ENCODE measurements at places on chromosomes 12 and 14.

GRCh38 chr12:104232609-104233280 is 17.2 kb downstream of the TXNRD1 start:
- DNase-seq, result no peak

- DNase-seq, result peak; percentile 73
These were observed 117.4 kb downstream of the DAD1 start for GRCh38 chr14:22471545-22472121.

GRCh38 chr12:109541413-109541726 is 31.9 kb downstream of the MMAB start:
- DNase-seq, result no peak

GRCh38 chr12:28034271-28034670 is 61.7 kb upstream of the PTHLH start:
- no peak for DNase-seq

DNA sequence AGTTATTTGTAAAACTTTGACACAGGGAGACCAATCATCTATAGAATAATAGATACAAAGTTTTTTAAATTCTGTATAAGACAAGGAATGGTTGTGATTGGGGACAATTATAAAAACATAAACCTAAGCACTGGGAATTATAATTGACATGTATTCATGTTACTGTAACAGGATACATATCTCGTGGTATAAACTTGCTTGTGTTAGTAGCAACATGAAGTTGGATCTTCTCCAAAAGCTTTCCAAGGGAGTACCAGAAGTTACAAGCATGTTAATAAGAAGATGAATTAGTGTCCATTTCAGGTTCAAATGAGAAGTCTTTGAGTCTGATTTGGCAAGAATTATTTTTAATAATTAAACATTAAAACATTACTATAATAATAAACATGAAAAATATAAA is 42.2 kb downstream of the CDKL1 start:
- DNase-seq, result no peak

DNA sequence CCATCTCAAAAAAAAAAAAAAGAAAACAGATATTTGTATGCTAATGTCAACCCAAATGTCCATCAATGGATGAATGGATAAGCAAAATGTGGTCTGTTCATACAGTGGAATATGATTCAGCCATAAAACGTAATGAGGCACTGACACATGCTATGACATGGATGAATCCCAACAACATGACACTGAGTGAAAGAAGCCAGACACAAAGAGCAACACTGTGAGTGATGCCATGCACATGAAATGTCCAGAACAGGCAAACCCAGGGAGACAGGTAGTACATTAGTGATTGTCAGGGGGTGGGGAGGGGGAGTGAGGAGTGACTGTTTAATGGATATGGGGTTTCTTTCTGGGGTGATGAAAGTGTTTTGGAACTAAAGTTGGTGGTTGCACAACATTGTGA is 50.2 kb downstream of the ARL6IP4 start:
- DNase-seq, result no peak

- no peak for DNase-seq
These were observed 214.6 kb downstream of the PHETA1 start for GRCh38 chr12:111154147-111154834.

DNA sequence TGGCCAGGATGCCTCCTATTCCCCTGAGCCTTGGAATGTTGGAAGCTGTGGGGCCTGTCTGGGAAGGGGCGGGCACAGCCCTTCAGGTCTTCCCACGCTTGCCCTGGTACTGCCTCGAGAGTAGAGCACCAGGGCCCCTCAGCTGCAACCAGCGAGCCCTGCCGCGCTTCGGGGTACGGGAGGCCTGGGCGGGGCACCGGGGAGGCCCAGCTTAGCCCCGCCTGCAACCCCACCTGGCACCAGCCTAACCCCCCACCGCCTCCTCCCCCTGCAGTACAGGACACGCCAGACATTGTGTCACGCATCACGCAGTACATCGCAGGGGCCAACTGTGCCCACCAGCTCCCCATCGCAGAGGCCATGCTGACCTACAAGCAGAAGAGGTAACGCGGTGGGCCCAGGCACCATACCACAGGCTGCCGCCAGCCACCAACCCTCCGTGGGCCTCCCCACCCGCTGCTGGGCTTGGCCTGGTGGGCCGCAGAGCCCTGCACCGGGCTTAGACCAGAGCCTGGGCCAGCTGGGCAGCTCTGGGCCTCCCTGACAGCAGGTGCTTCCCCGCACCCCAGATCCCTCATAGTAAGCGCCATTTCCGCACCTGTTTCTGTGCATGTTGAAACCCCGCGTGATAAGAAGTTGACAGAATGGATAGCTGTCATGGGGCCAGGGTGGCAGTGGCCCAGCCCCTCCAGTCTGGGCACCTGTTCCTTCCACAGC is 13.6 kb upstream of the TEX22 start:
- DNase-seq, result no peak

DNA sequence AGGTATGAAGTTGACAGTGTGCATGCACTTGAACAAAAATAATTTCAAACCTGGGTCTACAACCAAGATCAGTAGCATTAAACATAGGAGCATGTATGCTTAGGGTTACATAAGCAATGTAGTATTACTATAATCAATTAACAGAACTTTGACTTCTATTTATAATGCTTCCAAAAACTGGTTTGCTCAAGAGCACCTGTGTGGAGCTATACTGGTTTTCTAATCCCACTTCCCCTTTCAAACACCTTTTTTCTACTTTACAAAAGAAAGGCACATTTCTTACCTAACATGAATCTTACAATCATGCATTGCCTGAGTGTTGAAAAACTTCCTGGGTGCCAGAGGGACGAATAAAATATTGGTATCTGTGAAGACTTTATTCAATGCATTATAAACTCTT is 72.7 kb downstream of the EFCAB11 start:
- DNase-seq, result no peak

DNA sequence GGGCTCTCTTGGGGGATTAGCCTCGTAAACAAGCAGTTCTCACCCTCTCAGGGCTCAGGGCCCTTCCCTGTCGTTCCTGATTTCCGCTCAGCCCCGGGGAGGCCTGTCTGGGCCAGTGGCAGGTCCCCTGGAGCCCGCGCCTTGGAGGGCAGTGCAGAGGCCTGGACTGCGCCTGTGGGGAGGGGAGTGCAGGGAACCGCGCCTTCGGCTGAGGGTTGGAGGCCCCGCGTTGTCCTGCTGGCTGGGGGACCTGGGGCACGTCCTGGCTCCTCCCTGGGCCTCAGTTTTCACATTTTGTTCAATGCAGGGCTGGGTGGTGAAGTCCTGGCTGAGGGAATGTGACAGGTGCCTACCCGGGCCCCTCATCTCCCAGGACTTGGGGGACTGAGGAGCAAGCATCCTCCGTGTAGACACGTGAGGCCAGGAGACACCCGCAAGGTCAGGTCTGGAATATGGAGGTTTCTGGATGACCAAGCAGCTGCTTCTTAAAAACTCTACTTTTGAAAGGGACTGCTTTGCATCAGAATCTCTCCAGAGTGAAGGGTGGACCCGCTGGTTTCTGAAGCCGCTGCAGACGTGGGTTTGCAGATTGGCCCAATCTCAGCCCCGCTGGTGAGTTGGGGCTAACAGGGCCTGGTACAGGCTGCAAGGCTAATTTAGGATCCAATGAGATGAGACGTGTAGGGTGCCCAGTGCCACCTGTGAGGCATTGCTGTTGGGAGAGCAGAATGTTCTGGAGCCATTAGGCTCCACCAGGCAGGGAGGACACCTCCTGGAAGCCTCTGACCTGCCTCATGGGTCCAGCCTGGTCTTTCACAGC is 80.2 kb downstream of the KIF26A start:
- DNase-seq, result no peak

DNA sequence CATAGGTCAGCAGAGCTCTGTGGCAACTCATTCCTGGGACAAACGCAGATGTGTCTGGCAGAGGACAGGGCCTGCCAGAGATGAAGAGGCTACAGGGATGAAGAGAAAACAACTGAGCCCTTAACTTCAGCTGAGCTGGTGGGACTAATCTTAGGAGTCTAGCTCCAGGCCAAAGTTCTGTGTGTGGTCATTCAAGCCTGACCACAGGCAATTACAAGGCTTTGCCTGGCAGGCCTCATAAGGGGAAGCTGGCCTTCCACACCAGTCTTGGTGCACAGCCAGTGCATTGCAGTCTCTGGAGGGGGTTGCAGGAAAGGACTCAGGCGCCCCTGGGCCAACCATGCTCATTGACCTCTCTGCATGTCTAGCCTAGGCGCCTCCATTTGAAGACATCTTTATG is 127.6 kb upstream of the DAAM1 start:
- DNase-seq, result peak; percentile 23

- DNase-seq, result no peak
These were observed 14.5 kb downstream of the POLE start for GRCh38 chr12:132672678-132673077.

DNA sequence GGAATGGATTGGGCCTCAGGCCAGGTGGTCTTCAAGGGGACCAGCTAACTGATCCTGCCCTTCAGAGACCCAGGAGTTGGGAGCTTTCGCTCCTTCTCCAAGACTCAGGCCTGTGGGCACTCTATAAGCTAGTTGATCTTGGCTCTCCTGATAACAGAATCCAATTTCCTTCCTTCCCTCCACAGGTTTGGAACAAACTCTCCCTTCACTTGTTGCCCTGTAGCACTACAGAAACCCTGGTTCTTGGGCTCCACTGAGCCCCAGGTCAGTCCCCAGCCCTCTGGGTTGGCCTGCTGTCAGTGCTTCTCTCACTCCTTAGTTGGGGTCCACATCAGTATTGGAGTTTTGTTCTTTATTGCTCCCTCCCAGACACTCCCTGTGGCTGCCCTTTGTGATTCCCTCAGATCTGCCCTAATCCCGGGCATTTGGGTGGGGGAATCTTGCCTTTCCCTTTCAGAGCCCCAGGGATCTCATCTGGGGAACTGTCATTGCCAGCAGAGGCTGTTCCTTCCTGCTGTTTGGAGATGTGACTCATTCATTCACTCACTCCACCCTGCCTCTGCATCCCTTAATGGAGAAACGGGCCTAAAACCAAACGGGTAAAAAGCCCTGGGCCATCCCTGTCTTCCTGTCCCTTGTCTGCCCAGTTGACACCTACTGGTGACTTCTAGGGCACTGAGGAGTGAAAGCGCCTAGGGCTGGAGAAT is 4.4 kb upstream of the GPD1 start:
- DNase-seq, result no peak

GRCh38 chr12:59808317-59808910 is 212.6 kb downstream of the SLC16A7 start:
- peak; percentile 51 for DNase-seq

- no peak for DNase-seq
These were observed 78.4 kb downstream of the EP400 start for GRCh38 chr12:132028111-132028510.

DNA sequence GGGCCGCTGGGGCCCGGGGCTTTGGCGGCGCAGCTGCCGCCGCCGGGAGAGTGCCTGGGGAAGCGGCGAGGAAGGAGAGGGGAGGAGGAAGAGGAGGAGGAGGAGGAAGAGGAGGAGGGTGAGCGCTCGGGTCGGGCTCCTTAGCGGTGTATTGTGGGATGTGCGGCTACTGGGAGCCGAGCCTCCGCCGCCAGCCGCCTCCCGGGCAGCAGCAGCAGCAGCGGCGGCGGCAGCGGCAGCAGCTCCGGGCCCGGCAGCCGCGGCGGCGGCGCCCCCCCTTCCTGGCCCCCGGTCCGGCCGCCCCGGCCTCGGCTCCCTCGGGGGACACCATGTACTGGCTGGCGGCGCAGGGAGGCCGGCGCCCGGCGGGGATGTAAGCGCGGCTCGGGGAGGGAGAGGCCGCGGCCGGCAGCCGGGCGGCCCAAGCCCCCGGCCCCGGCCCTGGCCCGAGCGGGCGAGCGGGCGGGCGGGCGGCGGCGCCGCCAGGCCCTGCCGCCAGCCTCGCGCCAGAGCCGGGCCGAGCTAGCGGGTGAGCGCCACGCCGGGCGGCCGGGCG is at the start of gene SETD1B:
Gene SETD1B, plus strand, starts transcription at position 149 of the 556 bp plus-strand sequence. CDS start 729 bp downstream, outside the sequence.
- peak; percentile 75 for DNase-seq

DNA sequence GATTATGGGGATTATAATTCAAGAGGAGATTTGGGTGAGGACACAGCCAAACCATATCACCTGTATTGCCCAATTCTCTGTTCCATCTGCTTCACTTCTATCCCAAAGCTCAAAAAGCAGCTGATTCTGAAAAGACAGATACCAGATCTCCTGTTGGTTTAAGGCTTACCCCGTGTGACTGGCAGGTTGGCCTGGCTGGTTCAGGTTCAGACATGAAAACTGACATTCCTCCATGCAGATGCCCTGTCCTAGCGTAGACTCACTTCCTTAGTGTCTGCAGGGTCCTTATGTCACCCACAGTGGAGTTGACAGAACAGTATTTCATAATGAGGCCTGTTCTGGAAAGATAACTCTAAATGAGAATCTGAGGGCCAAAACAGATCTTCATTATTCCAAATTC is 61.1 kb upstream of the FLRT2 start:
- no peak for DNase-seq

DNA sequence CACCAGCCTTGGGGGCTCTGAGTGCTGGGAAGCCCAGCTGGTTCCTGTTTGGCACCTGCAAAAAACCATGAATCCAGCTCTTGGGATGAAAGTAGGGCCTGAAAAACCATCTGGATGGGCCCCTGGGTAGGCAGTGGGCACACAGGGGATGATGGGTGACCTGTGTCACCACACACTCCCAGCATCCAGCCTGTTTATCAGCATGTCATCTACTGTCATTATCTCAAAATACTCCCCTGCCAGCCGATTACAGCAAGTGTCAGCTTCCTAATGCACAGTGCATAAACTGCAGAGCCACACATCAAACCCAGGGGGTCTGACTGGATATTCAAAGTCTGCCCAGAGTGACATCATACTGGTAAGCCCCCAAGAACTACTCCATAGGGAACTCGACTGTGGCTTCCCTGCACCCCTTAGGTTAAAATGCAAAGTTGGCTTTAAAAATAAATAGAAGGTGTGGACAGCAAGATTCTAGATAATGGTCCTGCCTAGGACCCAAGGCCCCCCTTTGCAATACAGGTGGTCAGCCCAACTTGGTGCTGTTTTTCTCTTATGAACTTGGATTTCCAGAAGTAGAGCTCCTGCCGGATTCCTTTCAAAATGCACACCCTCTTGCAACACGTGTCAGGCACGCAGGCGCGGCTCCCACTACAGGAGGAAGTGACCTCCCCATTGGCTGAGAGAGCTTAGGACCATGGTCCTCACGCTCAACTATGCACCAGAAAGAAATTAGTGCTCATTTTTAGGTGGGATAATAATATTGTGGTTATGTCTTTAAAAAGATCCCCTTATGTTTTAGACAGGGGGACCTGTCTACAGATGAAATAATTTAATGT is 94.1 kb downstream of the GCH1 start:
- no peak for DNase-seq

GRCh38 chr14:23379366-23380196 is 2.7 kb downstream of the CMTM5 start:
- peak; percentile 67 for DNase-seq

GRCh38 chr12:91778091-91778832 is 367.4 kb downstream of the BTG1 start:
- peak; percentile 16 for DNase-seq

- DNase-seq, result no peak
These were observed 24.3 kb downstream of the CEP170B start for GRCh38 chr14:104889375-104889757.

- no peak for DNase-seq
These were observed 24.0 kb upstream of the RIC8B start for GRCh38 chr12:106750524-106750923.

GRCh38 chr12:125069616-125070015 is 4.4 kb downstream of the AACS start:
- peak; percentile 36 for DNase-seq

GRCh38 chr14:49306152-49306751 is 279.9 kb downstream of the RPS29 start:
- peak; percentile 41 for DNase-seq

Data from astrocyte of the hippocampus (primary cell).